ENCODE measurements at places on chromosomes 5 and 9.
A peak's percentile ranks its signal among the peaks of the same experiment; 100 is the strongest.

- DNase-seq, result no peak
These were observed 203.2 kb downstream of the GAPVD1 start for GRCh38 chr9:125464591-125465385.

DNA sequence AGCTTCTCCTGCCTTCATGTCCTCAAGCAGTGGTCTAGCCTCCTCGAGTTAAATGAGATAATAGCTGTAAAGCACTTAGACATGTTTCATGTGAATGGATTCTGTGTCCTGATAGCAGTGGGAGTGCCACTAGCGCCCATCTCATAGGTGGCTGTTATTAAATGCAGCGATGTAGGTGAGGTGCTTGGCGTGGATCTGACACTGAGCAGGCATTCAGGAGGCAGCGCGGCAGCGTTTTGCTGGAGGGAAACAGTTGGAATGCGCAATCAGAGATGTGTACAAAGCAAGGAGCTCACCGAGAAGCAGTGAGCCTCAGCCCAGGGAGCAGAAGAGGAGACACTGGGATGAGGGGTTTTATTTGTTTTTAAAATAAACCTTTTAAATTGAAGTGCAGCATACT lies 106.6 kb downstream of the RGS3 start:
- DNase-seq, result no peak

DNA sequence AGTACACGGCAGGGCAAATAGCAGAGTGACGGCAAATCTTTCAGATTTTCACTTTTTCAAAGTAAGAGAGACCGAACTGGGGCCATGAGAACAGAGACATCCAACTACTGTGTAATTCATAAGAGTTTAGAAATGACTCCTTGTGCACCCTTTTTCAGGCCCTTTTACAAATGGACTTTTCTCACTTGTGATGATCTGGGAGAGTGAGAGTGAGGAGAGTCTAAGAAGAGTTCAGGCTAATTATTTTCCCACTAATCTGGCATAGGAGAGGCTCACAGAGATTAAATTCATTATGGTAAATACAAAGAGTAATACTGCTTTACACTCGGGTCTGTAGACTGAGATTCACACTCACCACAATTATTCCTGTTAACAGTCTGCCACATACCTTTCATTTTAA lies 880 bp upstream of the CCNG1 start:
- DNase-seq, result peak; percentile 30

- DNase-seq, result peak; percentile 57
These were observed 351.0 kb downstream of the PRELID2 start for GRCh38 chr5:145484158-145484557.

DNA sequence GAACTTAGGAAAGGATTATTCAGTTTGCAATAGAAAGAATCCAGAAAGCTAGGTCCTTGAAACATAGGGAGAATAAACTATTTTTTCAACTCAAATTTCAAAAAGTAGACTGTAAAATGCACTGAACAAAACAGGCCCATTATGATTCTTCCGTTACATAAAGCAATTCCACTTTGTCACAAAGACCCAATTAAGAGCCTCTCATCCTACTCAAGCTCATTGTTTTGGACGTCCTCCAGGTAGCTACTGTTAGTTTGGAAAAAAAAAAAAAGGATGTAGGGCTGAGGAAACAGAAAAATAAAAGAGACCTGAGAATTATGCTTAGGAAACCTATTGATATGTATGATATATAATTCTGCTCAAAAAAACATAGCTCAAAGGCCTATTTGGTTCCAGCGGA lies 74.0 kb downstream of the DIRAS2 start:
- no peak for DNase-seq

DNA sequence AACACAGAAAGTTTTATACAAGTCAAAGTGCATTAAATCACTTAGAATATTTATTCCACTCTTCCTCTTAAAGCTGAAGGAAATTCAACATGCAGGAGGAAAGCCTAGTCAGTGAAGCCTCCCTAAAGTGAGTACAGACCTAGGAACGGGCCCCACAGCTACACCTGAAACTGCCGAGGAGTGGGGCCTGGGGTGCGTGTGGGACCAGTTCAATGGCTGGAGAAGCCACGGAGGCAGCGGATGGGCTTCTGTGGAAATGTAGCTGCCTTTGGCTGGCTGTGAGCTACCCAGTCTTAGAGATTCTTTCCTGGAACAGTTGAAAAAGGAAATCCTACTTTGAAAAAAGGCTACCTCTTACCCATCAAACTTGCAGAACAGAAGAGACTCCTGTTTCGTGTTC lies 16.6 kb downstream of the ARPC5L start:
- DNase-seq, result no peak

- DNase-seq, result no peak
These were observed 6.9 kb upstream of the WDR5 start for GRCh38 chr9:134128727-134129679.

DNA sequence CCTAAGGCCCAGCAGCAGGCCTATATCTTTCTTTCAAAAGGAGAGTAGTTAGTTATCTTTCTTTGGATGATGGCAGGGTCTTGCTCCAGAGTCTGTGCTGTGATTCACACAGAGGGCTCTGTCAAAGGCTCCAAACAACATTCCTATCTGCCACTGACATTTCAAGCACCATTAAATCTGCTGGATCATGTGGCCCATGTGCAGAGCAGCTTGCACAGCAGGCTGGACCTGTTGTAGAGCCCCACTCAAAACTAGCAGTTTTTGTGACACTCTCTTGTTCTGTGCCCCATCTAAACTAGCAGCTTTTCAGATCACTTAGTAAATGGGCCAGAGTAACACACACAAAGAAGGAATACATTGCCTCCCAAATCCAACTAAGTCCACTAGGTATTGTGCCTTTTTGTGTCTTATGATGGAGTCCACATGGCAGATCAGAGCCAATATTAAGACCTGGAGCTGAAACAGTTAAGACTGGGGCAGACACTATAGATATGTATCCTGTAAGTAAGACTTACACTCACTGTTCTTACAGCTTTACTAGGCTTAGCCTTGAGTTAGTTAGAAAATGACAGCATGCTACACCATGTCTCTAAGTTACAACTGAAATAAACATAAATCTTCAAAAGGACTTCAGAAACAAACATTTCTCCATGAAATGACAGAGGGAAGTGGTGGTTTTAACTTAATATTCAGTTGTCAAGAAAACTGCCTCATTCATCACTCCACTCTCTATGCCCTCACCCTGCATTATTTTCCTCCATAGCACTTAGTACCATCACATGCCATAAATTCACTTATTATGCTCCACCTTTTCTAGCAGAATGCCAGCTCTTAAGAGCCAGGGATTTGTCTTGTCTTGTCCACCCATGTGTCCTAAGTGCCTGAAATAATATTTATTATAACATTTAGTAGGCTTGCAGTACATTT lies 400.9 kb downstream of the RAB3C start:
- no peak for DNase-seq

- DNase-seq, result peak; percentile 94
These were observed 45.2 kb downstream of the RNF130 start for GRCh38 chr5:180026320-180026719.

DNA sequence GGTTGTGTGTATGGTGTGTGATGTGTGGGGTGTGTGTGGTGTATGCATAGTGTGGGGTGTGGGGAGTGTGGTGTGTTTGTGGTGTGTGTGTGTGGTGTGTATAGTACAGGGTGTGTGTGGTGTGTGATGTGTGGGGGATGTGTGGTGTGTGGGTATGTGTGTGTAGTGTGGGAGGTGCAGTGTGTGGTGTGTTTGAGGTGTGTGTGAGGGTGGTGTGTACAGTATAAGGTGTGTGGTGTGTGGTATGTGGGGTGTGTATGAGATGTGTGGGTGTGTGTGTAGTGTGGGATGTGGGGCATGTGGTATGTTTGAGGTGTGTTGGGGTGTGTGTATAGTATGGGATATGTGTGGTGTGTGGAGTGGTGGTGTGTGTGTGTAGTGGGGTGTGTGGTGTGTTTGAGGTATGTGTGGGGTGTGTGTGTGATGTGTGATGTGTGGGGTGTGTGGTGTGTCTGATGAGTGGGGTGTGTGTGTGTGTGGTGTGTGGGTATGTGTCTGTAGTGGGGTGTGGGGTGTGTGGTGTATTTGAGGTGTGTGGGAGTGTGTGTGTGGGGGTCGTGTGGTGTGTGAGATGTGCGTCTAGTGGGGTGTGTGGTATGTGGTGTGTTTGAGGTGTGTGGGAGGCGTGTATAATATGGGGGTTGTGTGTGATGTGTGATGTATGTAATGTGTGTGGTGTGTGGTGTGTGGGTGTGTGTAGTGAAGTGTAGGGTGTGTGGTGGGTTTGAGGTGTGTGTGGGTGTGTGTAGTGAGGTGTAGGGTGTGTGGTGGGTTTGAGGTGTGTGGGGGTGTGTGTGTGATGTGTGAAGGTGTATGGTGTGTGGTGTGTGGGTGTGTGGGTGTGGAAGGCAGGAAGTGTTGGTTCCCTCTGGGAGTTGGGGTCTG lies 8.6 kb downstream of the ECSCR start:
- no peak for DNase-seq

DNA sequence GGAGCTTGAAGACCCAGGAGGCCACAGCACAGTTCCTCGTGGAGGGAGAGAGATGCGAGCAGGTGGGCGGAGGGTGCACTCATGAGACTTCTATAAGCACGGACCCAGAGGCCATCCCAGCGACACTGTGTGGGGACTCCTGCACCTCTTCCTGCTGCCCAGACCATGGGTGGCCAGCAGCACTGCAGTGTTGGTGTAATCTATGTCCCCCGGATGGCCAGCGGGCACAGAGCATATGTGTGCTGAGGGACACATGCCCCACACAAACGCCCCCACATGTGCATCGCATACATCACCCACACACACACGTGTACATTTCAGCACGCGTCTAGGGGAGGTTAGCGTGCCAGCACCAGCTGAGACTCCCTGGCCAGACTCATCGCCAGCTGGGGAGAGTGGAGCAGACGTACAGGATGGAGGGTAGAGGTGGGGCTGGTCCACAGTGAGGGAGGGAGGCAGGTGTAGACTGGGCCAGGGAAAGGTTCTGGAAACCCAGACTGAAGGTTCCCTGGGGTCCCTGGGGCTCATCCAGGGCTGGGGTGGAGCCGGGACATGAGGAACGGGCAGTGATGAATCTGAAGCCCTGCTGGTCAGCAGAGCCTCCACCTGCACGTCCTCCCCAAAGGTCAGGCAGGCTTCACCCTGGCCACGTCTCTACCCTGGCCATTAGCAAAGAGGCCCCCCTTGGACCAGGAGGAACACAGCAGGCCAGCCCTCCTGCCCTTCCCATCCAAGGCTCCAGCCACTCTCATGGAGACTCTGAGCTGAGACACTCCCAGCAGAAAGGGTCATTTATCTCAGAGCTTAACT lies 27.6 kb downstream of the ADAMTS2 start:
- DNase-seq, result no peak

DNA sequence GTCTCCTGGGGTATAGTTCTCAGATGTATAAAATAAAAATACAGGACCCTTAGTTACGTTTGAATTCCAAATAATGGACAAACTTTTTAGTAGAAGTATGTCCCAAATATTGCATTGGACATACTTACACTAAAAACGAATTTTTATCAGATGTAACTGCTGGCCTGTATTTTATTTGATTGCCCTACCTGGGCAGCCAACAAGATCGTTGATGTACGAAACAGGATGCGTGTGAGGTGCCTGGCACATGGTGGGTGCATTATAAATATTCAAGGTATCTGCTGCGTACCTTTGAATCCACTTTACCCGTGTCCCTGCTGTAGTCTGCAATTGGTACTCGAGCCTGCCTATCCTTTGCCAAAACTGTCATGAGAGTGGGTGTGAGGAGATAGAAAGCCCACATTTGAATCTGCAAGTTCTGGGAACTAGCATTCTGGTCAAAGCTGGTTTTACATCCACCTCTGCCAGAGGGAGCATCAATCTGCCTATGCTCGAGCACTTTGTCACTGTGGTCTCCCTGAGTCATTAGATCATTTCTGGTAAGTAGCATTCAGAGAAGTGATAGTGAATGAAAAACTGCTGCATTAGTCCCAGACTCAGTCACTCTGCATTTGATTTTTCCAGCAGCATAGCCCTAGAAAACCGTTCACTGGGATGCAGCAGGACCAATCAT lies 133.7 kb upstream of the IQGAP2 start:
- no peak for DNase-seq

- no peak for DNase-seq
These were observed 109.4 kb downstream of the CARTPT start for GRCh38 chr5:71828291-71829040.

DNA sequence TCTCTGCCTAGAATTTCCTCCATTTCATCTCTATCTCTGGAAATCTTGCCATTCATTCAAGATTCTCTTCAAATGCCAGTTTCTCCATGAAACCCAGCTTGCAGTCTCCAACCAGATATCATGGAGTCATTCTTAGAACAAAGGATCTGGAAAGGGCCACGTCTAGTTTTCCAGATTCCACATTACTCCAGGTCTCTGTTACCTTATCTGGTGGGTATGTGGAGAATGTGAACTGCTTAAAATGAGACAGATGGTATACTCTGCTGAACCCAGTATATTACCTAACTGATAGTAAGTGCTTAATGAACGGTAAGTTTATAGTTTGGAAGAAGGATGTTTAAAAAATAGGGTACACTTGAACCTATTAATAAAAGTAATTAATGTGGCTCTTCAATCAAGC lies 52.3 kb upstream of the ZSWIM6 start:
- DNase-seq, result no peak

DNA sequence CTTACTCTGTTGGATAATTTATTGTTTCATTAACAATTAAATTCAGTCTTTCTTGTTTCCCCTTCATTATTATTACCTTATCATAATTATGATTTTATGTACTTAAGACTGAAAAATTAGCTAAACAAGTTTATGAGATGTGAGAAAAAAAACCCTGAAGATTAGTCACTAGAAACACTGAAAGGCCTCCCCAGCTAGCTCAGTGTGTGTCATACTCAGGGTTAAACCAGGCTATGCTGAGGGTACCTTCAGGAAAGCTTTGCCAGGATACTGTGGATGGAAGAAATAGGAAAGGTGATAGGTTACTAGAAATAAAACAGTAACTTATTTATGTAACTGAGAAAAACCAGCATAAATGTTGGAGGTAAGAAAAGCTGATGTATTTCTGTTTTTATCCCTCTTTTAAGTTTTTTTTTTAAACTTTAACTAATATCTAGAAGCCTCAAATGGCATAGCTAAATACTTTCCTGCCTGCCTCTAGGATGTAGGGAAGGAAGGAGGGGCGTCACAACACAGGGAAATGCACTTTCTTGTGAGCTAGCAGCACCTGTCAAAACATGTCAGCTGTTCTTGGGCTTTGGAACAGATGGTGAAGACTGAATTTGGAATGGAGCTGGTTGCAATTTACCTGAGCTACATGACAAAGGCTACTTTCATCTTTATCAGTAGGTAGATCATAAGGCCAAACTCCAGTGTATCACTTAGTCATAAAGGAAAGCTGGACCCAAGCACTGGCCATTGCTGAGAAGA lies 24.2 kb downstream of the NMRK1 start:
- DNase-seq, result no peak

- DNase-seq, result no peak
These were observed 4.0 kb downstream of the TENT4A start for GRCh38 chr5:6717247-6717646.

GRCh38 chr5:158943569-158943968 lies 156.1 kb downstream of the EBF1 start:
- DNase-seq, result no peak

GRCh38 chr9:37083654-37084053 lies 36.7 kb upstream of the ZCCHC7 start:
- no peak for DNase-seq

Measured in DMS53 (cell line).